T1000 (cell line): ENCODE measurements at places on chromosomes 1 and 21.
A peak's percentile ranks its signal among the peaks of the same experiment; 100 is the strongest.

DNA sequence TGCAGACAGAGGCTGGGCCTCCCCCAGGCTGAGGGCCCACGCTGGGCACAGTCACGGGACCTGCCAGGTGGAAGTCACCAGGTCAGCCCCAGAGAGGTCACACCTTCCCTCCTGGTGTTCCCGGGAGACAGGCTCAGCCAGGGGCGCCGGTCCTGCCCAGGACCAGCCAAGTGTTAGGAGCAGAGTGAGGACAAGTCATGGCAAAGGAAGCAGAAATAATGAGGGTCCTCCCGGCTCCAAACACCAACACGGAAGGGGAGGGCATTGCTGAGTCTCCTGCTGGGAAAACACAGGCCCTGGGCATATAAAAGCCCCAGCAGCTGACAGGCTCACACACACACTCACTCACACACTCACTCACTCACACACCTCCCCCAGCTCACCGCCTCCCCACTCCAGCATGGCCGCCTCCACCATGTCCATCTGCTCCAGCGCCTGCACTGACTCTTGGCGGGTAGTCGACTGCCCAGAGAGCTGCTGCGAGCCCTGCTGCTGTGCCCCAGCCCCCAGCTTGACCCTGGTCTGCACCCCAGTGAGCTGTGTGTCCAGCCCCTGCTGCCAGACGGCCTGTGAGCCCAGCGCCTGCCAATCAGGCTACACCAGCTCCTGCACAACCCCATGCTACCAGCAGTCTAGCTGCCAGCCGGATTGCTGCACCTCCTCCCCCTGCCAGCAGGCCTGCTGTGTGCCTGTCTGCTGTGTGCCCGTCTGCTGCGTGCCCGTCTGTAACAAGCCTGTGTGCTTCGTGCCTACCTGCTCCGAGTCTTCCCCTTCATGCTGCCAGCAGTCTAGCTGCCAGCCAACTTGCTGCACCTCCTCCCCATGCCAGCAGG lies at the start of gene KRTAP10-10:
TSS of gene KRTAP10-10 (plus strand) at position 339 of the 833 bp plus-strand sequence. CDS start at position 401, 62 bp downstream.
- no peak for DNase-seq

DNA sequence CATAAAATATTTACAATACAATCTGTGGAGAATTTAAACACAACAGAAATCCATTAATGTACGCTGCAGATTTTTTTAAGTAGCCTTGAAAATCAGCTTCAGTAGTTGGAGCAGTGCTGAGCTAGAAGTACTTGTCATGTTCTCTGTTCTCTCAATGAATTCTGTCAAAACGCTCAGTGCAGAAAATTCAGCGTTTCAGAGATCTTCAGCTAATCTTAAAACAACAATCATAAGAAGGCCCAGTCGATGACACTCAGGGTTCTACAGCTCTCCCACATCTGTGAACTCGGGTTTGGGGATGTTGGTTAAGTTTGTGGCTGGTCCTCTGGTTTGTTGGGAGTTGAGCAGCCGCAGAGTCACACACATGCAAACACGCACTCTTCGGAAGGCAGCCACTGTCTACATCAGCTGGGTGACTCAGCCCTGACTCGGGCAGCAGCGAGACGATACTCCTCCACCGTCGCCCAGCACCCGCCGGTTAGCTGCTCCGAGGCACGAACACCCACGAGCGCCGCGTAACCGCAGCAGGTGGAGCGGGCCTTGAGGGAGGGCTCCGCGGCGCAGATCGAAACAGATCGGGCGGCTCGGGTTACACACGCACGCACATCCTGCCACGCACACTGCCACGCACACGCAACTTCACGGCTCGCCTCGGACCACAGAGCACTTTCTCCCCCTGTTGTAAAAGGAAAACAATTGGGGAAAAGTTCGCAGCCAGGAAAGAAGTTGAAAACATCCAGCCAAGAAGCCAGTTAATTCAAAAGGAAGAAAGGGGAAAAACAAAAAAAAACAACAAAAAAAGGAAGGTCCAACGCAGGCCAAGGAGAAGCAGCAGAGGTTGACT lies 161.2 kb downstream of the RUNX1 start:
- DNase-seq: peak; percentile 79

- DNase-seq: no peak
Measured at GRCh38 chr1:181140398-181140797, 51.9 kb downstream of the IER5 start.

DNA sequence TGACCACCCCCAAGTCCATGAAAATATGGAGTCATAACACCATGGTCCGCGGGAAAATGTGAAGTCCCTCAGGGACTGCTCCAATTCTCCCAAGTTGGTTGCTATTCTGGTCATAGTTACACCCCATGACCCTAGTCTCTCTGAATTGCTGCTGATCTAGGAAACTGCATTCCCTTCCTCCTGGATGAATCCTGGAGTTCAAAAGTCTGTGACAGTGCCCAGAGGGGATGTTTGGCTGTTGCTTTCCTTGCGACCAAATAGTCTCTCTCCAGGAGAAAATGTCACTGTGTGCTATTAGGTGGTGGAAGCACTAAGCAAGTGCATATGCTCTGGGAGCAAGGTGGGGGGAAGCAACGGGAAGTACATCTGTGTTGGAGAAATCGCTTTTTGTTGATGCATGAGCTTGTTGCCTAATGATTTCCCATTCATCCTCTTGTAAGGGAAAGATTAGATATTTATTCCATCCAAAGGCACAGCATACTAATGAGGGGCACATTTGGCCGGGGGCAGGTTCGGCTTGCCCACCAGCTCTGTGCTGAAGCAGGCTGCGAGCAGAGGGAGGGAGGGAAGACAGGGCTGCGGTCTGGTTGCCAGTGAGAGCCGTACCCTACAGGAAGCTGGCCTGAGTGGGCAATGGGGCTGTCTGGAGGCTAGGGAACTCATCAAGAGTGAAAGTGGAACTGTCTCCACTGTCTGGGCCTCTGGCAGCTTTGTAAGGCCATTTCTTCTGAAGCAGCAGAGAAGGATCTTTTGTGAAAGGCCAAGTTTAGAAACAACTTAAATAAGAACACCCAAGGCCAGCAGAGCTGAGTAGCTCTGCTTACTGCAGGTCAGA lies 27.2 kb downstream of the SYT6 start:
- DNase-seq: no peak

- no peak for DNase-seq
Measured at GRCh38 chr1:90580176-90580575, 136.9 kb downstream of the BARHL2 start.

DNA sequence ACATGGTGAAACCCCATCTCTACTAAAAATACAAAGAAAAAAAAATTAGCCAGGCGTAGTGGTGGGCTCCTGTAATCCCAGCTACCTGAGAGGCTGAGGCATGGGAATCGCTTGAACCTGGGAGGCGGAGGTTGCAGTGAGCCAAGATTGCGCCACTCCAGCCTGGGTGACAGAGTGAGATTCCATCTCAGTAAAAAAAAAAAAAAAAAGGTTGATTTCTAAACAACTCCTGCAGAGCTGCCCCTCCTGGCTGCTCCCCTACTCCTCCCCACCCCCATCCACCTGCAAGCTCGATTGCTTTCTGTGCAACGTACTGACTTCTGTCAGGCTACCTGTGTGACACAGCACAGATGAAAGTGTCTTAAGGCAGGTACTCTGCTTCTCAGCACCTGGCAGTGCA lies 13.3 kb downstream of the ETV3L start:
- no peak for DNase-seq

DNA sequence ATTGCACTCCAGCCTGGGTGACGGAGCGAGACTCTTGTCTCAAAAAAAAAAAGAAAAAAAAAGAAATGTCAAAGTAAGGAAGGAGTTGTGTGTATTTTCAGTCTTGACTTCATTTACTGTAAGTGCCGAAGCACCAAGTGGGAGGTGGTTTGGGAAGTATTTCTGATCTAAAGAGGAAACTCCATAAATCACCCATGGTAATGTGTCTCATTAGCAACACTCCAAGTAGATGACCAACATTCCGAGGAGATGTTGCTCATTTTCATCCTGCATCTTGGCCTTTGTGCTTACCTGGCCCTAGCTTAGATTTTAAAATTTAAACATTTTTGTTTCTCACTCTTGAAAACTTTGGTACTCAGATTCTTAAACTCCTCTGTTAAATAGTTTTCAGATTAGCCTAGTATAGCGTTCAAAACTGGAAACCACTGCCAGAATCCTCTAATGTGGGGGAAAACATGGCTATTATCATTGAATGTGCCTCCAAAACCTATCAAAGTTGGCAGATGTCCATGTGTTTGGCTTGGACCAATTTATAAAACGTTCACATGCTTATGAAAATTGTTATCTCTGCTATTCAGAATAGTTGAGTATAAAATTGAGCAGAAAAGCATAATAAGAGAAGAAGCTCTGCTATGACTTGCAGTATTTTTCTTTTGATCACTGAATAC lies 110.4 kb downstream of the NFIA start:
- no peak for DNase-seq

GRCh38 chr1:36515315-36516138 lies 32.8 kb upstream of the CSF3R start:
- DNase-seq: no peak

DNA sequence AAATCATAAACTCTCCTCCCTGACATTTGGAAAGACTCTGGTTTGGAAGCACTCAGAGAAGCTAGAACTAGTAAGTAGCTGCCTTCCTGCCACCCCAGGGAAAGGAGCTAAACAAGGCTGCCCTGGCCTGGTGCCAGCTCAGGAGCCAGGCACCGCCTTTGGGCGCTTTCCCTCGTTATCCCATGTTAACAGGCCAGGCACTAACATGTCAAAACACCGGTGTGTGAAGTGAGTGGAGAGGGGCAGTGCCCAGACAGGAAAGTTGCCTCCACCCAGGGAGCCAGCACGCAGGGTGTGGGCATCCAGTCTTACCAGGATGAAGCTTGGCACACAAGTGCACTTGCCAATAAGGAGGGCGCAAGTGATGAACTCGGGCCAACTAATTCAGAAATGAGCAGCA lies 346.8 kb downstream of the RRAGC start:
- no peak for DNase-seq

GRCh38 chr21:23131177-23131576 lies 2133.0 kb downstream of the NCAM2 start:
- no peak for DNase-seq

- no peak for DNase-seq
Measured at GRCh38 chr1:119732465-119733168, 20.9 kb downstream of the PHGDH start.

DNA sequence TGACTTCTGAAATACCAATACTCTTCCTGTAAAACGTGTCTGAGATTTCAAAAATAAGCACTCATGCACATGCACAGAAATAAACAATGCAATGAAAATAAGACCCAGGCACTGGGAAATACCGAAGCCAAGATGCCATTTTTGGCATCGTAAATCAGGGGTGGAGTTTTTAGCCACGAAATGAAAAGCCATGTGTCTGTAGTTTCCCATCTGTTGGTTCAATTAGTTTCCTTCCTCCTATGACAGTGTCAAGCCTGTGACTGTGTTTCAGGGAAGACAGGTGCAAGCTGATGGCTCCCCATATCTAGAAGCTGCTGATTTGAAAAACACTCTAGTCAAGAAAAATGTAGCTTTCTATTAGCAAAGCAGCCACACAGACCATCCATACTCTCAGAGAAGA lies 480.4 kb upstream of the CAMK1G start:
- no peak for DNase-seq

DNA sequence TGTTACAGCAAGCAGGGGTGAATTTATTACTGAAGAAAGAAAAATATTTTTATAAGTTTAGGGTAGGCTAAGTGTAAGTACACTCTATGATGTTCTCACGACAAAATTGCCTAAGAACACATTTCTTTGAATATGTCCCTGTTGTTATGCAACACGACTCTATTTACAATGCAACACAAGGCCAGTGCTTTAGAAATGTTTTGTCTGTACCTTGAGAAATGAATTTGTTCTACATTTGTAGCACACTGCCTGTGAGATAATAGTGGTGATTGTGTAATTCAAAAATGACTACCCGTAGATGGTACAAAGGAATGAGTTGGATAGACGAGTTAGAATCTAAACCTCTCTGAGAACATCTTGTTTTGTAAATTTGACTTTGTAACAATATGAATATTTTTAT lies 63.7 kb upstream of the IGSF5 start:
- DNase-seq: no peak

DNA sequence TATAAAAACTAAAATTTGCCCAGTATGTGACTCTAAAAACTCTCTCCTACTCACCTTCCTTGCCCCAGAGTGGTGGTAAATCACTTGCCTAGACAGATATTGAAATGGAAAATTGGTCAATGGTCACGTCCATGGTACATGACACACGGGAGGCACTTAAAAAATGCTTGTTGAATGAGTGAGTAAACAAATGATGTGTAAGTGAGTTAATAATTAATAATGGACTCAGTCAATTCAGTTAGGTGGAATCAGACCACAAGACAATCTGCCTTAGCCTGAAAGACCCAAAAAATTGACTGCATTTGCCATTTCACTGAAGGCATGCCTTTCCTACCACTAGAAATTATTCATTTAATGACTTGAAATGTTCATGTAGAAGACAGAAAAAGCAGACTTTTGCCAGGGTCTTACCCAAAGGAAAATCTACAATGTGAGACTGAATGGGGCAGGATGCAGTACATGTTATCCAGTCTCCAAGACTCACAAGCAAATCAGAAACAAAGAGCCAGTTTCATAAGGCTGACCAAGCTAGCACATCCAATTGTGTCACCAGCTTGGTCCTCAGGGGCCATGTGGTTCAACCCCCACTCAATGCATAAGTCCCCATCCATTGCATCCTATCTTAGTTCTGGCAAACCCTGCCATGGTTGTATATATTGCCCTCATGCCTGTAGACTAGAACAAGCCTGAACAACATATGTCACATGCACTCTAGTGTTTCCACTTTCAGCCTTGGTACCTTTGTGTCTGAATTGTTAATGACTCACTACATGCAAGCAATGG lies 73.6 kb downstream of the TBX15 start:
- DNase-seq: no peak

- no peak for DNase-seq
Measured at GRCh38 chr1:150083907-150084306, 16.3 kb downstream of the VPS45 start.

DNA sequence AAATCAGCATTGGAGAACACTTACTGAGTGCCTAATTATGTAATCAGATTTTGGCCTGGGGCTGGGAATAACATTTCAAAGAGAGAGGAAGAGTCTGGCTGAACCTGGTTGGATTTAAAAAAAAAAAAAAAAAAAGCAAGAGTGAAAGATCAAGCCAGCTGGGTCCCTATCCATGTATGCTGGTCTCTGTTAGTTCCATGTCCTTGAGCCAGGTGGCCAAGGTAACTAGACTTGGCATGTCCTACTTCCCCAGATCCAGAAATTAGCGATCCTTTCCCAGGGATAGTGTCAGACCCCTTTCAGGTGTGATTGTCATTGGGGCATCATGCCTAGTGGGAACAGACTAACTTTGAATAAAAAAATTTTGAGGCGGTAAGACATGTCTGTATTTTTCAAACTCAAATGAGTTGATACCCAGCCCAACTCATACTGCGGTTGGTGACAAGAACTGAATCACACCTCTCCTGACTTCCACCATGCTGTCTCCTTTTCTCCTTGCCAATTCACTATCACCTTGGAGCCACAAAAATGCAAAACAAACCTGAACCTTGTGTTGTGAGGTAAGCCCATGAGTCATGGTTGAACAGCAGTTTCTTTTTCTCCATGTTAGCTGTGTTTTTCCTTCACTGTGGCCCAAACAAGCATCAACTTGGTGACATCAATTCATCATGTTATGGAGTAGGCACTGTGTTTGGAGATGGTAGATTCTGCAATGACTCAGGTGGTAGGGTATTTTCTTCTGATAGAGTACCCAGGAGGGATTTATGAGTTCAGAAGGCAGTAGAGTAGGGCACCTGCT lies 24.5 kb upstream of the PPP2R5A start:
- DNase-seq: no peak
